ENCODE measurements at places on chromosomes 2 and 18.

- no peak for DNase-seq
Measured at GRCh38 chr18:27865431-27865830, 311.5 kb downstream of the CDH2 start.

DNA sequence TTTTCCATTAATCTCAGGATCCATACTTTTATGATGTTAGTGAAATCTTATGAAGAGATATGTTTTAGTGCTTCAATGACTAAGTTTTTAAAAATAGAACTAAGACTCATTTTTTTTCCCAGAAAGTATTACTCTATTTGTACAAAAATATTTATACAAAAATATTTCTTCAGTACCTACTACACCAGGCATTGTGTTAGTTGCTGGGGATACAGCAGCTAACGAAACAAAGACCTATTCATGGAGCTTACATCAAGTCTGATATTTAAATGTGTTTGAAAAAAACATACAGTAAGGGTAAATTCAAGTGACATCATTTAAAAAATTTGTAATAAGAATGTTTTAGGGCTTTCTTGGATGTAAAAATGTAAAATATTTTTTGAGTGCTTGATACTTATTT lies 11.6 kb downstream of the VAPA start:
- no peak for DNase-seq

DNA sequence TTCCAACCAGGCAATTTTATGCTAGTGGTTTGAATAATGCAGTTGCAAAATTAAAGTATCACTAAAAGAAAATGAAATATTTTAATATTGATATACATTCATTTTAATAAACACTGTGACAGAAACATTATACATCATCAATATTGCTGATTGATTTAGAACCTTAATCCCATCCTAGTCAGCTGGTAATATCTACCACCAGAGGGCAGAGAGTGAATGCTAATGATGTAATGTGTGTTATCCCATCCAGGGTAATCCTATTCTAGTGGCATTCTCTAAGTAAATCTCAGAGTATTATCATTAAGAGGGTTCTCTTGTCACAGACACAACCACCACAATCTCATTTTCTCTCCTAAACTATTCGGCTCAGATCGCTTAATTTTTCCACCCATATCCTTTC lies 477.4 kb downstream of the CPS1 start:
- DNase-seq = no peak

DNA sequence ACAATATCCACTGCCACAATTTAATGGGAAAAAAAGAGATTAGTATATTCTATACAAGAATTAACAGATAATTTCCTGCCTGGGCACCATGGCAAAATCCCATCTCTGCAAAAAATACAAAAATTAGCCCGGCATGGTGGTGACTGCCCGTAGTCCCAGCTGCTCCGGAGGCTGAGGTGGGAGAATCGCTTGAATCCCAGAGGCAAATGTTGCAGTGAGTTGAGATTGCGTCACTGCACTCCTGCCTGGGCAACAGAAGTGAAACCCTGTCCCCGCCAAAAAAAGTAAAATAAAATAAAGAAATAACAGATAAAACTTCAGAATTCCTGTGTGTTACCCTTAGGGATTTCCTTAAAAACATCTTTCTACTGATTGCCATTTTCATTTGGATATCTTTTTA lies 1194.8 kb upstream of the PIK3C3 start:
- no peak for DNase-seq

DNA sequence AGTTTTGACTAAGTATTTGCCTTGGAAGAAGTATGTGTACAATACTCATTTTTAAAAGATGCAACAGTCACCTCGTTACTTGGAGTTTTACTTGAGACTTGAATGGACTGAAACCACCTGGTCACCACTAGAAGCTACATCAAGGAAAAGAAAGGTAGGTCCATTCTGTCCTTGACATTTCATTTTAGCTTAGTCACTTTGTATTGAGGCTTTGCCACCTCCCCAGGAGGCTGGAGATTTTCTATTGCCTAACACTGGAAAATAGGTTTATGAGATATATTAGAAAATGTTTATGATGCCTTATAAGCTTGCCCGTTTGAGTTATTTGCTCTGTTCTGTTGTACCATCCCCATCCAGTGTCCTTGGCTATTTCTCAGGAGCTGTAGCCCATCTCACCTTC lies 107.9 kb upstream of the ETAA1 start:
- DNase-seq = no peak

DNA sequence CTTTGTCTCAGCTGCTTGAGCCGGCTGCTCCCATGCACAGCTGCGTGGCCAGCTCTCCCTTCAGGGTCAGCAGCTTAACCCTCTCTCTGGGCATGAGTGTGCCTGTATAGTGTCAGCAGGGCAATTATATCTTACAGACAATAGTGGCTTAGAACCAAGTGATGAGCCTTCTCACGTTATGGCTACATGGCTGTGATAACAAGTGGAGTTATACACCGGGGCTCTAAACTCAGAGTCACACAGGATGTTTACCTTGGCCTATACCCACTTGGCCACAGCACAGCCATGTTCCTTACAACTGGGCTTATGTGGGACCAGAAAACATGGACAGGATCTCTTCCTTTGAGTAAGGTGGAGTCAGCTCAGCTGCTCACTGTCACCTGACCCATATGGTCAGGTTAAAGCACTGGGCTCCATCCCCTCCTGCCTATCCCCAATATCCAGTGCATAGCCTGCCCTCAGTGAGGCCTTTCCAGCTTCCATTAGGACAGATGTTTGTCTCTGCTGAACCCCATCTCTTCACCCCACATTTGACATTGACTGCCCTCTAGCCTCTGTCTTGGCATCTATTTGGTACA lies 294.2 kb upstream of the NCKAP5 start:
- no peak for DNase-seq

DNA sequence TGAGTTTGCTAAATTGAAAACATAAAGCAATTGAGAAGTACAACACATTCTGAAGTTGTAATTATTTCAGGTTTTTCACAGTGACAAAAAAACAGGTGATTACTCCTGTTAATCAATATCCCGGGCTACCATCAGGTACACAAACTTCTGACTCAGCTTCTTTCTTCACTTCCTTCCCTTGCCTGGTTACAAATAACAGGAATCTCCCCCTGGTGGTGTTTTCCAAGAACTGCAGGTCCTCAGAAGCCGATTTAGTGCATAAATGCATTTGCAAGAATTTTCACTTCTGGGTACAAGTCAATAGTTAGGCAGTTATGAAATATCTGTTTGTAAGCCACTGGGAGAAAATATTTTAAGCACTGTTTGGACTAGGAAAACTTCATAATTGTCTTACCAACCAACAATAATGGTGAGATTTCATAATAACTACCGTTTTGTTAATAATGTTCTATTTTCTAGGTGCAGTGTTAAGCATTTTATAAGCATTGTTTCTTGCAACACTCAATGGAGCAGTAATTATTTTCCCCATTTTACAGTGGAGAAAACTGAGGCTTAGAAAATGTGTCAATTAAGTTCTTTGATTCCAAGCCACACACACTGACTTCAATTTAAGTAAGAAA lies 12.4 kb upstream of the GMCL1 start:
- DNase-seq = peak; percentile 64

DNA sequence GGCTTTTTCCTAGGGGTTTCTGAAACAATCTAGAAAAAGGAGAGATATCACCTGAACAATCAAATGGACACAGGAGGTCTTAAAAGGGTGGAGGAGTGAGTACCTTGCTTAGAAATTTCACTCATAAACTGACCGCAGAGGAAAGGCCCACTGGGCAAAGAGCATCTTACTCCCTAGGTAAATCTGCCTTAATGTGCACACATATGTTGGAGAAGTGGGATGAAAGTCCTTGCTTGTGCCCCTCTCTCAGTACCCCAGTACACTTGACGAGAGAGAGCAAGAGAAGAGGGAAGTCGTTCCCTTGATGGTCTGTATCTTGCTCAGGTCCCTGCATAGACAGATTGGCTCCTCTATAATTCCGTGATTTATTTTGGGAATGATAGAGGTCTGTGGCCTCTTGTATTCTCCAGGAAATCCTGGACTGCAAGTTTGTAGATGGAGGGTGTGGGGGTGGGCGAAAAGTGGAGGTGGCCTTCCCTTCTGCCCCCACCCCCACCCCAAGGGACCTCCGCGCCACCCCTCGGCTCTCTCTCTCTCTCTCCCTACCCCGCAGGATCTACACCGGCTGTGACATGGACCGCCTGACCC lies 6.8 kb downstream of the TBR1 start:
- DNase-seq = no peak

DNA sequence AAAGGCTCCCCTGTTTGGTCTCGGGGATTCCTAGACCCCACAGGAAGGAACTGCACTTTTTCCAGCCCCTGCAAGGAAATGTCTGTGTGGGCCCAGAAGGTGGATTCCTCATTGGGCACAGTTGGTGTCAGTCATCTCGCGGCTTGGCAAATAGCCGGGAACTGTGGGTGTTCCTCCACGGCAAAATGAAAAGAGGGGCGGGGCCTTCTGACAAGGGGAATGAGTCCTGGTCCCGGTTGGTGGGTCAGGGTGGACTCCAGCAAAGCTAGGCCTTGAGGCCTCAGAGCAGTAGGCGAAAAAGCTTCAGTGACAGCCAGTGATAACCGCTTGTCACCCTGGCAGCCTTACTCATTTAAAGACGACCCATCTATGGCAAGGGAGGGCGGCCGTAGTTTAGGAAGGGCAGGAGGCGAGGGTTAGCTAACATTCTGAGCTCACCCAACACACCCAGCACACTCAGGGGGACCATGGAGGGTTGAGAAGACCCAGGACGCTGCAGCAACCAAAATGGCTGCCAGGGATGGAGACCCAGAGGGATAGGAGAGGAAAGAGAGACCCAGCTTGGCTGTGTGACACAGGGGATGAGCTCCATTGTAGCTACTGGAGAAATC lies 16.5 kb downstream of the SLC4A3 start:
- DNase-seq = no peak

DNA sequence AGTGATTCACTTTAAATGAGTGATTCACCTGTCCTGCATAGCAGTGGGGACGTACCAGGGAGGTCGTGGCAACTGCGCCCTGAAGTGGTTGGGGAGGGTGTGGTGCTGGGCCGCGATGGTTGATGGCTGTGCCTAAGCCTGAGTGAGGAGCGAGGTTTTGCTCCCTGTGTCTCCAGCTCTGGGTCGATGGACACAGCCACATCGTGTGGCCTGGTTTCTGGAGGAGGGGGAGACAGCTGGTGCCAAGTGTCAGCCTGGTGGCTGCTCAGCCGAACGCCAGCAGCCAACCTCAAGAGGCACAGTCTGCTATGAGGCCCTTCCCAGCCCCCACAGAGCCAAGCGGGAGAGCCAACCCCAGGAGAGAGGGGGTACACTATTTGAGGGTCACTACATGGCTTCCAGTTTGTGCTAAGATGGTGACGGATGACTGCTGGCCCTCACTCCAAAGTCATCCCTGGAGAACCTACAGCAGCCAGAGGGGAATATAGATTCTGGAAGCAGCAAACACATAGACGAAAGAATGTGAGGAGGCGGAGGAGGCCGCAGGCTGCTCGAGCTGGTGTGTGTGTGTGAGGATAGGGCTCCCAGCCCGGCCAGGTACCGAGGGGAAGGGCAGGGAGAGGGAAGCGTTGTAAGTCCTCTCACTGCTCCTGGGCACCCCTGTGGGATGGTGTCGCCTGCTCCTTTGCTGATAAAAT lies 58.6 kb upstream of the OTOF start:
- DNase-seq = no peak

- no peak for DNase-seq
Measured at GRCh38 chr2:27866237-27866636, 23.9 kb downstream of the RBKS start.

- DNase-seq = no peak
Measured at GRCh38 chr2:234243871-234244565, 193.5 kb downstream of the SPP2 start.

- no peak for DNase-seq
Measured at GRCh38 chr2:173109253-173110188, 33.9 kb downstream of the MAP3K20 start.

- DNase-seq = no peak
Measured at GRCh38 chr18:57131782-57132181, 15.1 kb upstream of the BOD1L2 start.

- DNase-seq = no peak
Measured at GRCh38 chr2:42186945-42187632, 17.9 kb downstream of the EML4 start.
